ENCODE measurements at places on chromosomes 5 and 9.
A peak's percentile ranks its signal among the peaks of the same experiment; 100 is the strongest.

DNA sequence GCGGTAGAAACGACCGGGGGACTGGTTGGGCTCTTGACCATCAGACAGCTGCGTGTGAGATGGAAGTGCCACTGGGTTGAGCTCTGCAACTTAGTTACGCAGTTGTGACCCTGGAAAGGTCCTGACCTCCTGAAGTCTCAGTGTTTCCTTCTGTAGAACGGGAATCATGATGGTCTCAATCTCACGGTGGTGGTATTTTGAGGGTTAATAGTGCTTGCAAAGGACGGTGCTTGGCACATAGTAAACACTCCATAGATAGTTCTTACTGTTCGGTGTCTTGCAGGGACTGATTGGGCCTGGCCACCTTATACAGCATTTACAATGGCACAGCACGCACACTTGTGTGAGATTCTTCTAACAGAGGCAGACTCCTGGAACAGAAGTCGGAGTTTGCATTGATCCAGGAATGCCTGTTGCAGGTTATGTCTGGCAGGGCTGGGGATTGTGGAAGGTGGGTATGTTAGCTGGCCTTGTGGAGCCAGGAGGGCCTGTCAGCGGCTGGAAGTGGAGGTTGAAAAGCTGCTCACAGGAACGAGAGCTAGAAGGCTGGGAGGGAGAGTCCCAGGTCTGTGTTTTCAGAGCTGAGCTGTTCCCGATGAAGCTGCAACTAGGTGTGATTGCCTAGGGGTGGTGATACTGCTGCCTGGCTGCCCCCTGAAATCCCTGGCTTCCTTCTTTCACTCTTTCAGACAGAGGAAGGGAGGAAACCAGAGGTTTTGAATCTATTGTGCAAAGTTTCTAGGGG, 962 bp upstream of the TXN start:
- DNase-seq: peak; percentile 11
- H3K27ac ChIP-seq: peak overlapping the region; percentile 95
- peak overlapping the region; percentile 99 for H3K4me3 ChIP-seq
- peaks cover 10% of the 10 kb centered on the region for H3K36me3 ChIP-seq
- H3K27me3 ChIP-seq: peaks cover 6% of the 10 kb centered on the region

GRCh38 chr5:143842920-143843319, 31.0 kb downstream of the HMHB1 start:
- H3K4me3 ChIP-seq: no peak overlapping the region
- no peaks in the 10 kb centered on the region for H3K4me1 ChIP-seq
- H3K27ac ChIP-seq: no peak overlapping the region
- no peaks in the 10 kb centered on the region for H3K36me3 ChIP-seq
- H3K27me3 ChIP-seq: no peaks in the 10 kb centered on the region

DNA sequence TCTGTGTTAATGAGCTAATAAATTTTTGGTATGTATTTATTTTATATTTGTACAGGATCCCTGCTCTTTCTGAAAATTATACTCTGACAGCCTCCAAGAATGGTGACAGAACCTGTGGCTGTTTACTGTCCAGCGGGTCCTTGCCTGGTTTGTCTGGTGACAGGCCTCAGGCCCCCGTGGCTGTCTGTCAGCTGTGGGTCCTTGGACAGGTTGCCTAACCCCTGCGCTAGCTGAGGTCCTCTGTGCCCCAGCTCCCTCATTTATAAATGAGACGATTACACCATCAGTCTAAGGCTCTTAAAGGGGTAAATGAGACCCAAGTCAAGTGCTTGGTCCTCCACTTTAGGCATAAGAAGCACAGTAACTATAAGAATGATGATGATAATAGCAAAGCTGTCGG, 125.1 kb upstream of the COL5A1 start:
- H3K27me3 ChIP-seq: peaks cover 8% of the 10 kb centered on the region
- no peaks in the 10 kb centered on the region for H3K36me3 ChIP-seq
- no peak for DNase-seq
- no peak overlapping the region for H3K27ac ChIP-seq
- H3K4me3 ChIP-seq: no peak overlapping the region

DNA sequence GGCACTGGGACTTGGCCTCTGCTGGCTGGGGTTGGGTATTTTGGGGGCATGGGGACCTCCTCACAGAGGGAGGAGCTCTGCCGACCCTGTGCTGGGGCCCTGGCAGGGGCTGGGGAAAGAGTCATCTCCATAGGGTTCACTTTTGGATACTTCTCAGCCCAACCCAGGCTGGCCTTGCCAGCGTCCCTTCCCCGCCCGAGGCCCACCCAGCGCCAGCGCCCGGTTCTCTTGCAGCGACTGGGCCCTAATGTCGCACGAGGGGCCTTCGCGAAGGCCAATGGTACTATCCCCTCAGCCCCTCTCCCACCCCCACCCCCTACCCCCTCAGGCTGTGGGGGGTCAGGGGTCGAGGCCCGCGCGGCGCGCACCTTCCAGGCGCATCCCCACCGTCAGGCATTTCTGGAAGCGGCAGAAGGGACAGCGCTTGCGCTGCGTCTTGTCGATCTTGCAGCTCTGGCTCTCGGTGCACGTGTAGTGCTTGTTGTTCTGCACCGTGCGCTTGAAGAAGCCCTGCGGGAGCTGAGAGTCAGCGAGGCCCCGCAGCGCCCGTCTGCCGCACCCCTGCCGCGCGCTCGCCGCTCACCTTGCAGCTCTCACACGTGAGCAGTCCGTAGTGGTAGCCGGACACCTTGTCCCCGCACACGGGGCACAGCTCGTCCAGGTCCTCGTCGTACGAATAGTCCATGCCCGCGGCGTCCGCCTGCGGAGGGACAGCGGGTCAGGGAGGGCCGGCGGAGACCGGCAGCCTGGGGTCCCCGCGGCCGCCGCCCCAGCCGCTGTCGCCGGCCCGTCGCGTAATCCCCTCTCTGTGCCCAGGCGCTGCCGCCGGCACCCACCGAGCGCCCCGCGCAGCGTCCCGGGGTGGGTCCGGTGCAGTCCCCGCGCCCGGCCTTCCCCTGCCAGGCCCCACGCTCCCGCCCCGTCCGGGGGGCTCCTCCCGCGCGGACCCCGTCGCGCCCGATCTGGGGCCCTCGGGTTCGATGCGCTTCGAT, 4.2 kb downstream of the NR5A1 start:
- H3K27me3 ChIP-seq: peaks cover 27% of the 10 kb centered on the region
- DNase-seq: no peak
- peaks cover 13% of the 10 kb centered on the region for H3K4me1 ChIP-seq
- no peak overlapping the region for H3K4me3 ChIP-seq

- H3K4me3 ChIP-seq: no peak overlapping the region
- H3K27me3 ChIP-seq: no peaks in the 10 kb centered on the region
- DNase-seq: no peak
- H3K27ac ChIP-seq: no peak overlapping the region
- no peaks in the 10 kb centered on the region for H3K36me3 ChIP-seq
- peaks cover 20% of the 10 kb centered on the region for H3K4me1 ChIP-seq
These were observed 416.1 kb downstream of the TMEM38B start for GRCh38 chr9:106110483-106110882.

DNA sequence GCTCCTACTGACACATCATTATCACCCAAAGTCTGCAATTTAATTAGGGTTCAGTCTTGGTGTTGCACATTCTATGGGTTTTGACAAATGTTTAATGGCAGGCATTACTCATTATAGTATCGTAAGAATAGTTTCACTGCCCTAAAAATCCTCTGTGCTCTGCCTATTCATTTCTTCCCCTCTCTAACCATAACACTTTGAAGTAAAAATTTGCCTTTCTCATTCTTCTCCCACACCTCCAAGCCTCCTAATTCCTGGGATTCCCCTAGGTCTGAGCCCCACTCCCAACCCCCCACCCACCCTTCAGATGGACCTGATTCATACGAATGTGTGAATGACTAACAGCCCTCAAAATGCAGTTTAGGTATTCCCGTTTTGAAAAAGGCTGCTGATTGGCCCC, 18.4 kb downstream of the ENC1 start:
- H3K27ac ChIP-seq: no peak overlapping the region
- peaks cover 6% of the 10 kb centered on the region for H3K27me3 ChIP-seq
- H3K4me3 ChIP-seq: no peak overlapping the region
- no peaks in the 10 kb centered on the region for H3K36me3 ChIP-seq
- DNase-seq: no peak
